ENCODE measurements at places on chromosomes 1 and 21.

DNA sequence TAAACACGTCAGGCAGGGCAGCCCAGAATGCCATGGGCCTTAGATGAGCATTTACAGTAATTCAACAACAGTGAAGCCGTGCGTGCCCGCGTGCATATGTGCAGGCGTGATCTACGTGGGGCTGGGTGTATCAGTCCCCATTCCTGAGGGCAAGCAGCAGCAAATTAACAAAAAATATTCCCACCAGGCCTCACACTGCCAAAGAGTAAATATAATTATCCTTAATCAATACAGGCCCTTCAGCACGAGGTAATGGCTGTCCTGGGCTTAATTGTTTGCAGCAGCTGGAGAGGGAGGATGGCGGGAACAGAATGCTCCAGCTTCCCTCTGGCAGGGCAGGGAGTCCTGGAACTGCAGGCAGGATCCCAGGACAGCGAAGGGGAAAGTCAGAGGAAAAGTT lies 91.8 kb downstream of the DDX20 start:
- DNase-seq: no peak

DNA sequence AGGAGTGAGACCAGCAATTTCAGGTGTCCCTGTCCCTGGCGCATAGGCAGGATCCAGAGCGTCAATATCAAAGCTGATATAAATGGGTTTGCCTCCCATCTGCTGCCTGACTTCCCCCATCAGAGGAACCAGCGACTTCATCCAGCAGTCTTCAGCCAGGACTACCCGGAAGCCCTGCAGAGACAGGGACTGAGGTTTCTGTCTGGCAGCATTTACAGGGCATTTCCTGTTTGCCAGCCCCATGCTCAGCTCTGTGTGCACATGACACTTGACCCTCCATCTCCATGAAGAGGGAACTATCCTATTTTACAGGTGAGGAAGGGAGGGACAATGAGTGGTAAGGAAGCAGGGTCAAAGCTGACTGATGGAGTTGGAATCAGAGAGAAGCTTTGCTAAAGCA lies 7.2 kb downstream of the AGMAT start:
- DNase-seq: peak; percentile 58

DNA sequence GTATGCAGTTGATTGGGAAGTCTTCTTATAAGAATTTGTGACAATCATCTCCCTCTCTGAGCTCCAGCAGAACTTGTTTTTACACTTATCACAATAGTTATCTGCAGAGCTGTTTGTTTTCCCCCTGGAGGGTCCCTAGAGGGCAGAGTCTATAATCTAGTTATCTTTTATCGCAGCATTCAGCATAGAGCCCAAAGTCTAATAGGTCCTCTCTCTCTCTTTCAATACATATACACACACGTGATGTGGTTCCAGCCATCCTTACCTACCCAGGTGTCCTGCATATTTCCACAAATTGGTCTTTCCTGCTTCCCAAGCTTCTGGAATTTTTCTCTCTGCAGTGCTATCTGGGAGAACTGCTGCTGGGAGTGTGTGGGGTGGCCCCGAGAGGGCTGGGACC lies 229.6 kb upstream of the KIAA0040 start:
- no peak for DNase-seq

GRCh38 chr1:8355439-8356255 lies 37.7 kb downstream of the SLC45A1 start:
- no peak for DNase-seq

GRCh38 chr1:20958430-20958829 lies 171.3 kb upstream of the HP1BP3 start:
- DNase-seq: no peak

DNA sequence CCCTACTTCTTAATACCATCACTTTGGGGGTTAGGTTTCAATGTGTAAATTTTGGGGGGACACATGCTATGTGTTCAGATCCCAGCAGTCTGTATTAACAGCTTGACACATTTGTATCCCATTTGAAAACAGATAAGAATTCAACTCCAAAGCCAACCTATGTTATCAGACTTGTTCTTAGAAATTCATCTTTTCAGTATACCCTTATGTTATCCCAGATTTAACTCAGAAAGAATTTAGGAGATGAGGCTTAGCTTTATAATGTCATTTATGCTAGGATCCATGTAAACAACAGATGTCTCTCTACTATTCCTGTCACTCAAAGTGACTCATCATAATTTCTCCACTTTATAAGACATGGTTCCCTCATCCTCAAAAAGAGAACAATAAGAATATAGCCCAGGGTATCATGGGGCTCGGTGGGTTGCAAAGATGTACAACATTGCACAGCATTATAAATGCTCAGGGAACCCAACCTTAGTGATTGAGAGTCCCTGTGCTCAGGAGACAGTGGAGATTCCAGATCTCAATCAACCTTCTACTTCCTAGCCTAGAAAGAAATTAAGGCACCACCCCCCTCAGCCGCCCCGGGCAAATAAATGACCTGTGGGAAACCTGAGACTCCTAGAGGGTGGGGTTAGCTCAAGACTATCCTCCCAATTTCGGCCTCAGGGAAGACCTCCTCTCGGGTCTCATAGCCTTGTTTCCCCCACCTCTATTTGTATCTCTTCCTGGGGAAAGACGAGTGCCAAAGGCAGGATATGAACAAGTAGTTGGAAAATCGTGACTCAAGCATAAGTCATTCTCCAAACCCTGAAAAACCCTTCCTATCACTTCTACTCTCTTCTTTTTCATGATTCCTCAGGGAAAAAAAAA lies 265.1 kb upstream of the CAMK1G start:
- DNase-seq: no peak

- no peak for DNase-seq
Observed at GRCh38 chr1:46153732-46154131, 21.2 kb upstream of the TSPAN1 start.

GRCh38 chr21:42461881-42462877 lies 33.8 kb downstream of the RSPH1 start:
- DNase-seq: no peak

GRCh38 chr1:103576065-103576464 lies 4.7 kb downstream of the AMY2B start:
- DNase-seq: no peak

DNA sequence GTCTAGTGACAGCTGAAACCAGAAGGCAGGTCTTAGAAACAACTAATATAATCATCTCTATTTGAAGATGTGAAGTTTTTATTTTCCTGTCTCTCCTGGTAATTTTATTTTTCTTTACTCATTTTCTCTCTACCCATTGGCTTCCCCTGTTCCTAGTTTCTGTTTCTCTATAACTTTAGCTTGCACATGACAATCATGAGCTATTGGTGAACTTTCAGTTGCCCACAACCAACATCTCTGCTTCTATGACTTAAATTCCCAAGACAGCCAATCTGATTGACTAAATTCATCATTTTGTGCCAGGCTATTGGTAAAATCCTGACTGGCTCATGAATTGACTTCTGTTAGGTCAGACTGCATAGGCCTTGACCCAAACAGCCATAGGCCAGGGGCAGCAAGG lies 13.7 kb upstream of the ACADM start:
- DNase-seq: no peak

DNA sequence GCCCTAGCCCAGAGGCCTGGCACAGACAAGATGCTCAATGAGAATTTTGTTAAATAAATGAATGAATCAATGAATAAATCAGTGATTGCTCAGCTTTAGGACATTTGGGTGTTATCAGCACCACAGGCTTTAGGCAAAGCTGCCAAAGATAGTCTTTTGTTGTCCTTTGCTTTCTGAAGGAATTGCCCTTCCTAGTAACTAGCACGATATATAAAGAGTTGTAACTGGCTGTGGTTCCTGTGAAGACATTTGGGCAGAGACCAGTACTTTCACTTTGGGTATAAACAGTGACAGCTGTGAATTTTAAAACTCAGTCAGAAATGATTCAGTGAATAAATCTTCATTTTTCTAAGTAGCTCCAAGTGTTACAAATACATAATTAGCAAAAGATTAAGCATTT lies 13.3 kb downstream of the RNU5D-1 start:
- no peak for DNase-seq

DNA sequence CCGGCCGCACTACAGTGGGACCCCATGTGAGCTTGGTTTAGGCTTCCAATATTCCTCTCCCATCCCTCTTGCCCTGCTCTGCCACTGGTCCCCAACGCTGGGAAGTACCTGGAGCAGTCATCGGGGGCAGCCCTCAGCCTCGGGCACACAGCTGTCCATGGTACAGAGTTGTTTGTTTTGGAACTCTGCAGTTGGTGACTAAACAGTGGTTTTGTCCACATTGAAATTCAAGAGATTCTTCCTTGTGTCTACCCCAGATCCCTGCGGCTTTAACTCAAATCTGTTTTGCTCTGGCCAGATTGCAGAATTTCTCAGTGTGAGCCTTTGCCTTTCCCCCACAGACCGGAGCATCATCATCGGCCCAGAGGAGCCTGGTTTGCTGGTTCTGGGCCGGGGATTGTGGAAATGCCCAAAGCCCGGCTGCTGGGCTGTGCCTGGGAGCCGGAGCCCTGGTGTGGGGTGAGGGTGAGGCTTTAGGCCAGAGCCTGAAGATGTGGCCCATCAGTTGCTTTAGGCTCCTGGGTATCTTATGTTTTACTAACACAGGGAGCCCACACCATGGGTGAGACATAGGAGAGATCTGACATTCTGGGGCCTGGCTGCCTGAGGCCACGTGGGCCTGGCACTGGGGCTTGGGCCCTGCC lies 93.2 kb downstream of the ARHGEF10L start:
- DNase-seq: no peak

DNA sequence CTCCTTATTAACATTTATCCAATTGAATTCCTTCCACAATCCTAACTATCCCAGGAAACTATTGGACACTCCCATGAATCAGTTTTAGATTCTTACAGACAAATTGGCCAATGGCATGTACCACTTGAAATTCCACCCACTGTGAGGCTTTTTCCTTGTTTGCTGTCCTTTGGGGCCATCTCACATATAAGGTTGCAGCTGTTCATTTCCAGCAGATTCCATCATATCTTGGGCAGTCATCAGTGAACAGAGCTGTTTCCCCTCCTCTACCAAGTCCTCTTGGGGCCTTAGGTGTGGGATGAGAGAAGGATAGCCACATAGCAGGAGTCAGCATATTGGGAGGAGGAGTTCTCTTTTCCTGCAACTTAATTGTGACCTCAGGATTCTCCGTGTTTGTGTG lies 109.1 kb downstream of the HHAT start:
- no peak for DNase-seq

DNA sequence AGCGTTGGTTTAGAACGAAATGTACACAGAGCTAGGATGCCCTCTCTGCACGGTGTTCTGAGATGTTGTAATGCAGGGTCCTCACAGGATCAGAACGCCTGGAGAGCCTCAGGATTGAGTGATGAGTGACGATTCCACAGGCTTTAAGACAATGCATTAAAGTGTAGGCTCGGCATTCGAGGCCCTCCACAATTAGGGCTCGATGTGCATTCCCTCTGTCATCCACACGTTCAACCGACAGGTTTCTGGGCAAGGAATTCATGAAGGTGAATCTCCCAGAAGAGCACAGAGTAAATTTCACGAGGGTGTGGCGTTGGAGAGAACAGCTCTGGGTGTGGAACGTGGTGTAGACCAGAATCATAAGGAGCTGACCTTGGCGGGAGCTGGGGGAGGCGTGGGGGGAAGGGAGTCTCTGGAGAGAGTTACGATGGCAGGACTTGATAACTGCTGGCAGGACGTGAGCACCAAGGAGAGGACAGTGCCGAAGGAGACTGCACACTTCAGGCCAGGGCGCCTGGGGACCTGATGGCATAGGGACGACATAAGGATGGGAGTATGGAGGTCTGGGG lies 51.0 kb upstream of the EFHD2 start:
- DNase-seq: no peak

DNA sequence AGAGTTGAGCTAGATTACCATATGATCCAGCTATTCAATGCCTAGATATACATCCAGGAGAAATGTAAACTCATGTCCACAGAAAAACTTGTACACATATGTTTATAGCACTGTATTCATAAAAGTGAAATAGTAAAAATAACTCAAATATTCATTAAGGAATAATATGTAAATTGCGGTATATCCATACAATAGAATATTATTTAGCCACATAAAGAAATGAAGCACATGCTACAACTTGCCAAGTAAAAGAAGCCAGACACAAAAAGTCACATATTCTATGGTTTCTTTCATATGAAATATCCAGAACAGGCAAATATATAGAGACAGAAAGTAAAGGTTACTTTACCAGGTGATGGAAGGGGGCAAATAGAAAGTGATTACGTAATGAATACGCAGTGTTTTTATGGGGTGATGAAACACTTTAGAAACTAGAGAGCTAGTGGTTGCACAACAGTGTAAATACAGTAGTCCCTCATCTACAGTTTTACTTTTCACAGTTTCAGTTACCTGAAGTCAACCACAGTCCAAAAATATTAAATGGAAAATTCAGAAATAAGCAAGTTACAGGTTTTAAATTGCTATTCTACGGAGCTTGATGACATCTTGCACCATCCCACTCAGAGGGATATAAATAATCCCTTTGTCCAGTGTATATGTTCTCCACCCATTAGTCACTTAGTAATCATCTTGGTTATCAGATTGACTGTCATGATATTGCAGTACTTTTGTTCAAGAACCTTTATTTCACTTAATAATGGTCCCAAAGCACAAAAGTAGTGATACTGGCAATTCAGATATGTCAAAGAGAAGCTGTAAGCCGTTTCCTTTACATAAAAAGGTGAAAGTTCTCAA lies 62.3 kb downstream of the ZNF644 start:
- DNase-seq: no peak

DNA sequence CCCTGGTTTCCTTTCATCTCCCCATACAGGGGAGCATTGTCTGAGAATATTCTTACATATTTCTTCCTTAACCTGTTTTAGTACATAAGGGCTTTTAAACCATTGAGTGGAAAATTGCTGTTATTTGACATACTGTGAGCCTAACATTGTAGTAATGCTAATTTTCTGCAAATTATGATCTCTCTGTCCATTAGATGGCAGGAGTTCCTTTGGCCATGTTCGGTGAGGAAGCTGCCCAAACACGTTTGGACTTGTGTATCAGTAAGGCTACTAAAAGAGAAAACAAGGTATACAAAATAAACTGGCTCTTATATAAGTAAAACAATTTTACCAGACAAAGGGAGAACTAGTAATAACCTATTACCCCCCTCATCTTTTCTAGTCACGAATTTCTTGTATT lies 29.2 kb downstream of the CDC7 start:
- no peak for DNase-seq
